ENCODE measurements at places on chromosomes 12 and 14. TPM values are rescaled to one million over a fixed set of nuclear protein-coding genes. Genes with fewer than 3 reads are reported as not detected.
A peak's percentile ranks its signal among the peaks of the same experiment; 100 is the strongest.

The OASL gene
- 0.70 TPM for total RNA-seq

The CD9 gene
- total RNA-seq = 2.8 TPM

The P2RX2 gene
- total RNA-seq = not detected

The LRP1-AS gene
- total RNA-seq = not detected

The OR4E2 gene
- 10.8 TPM for total RNA-seq

The MDGA2 gene
- not detected for total RNA-seq

The NGB gene
- total RNA-seq = not detected

The E2F7 gene
- 26.7 TPM for total RNA-seq

The HRK gene
- total RNA-seq = 0.37 TPM

The IFNG-AS1 gene
- not detected for total RNA-seq

The GPRC5D gene
- not detected for total RNA-seq

The CTSG gene
- total RNA-seq = not detected

- no peak within 1 kb of the TSS for H3K27ac ChIP-seq
- no peaks in the 10 kb centered on the region for H3K27me3 ChIP-seq
- no peaks in the 10 kb centered on the region for H3K36me3 ChIP-seq
- H3K4me3 ChIP-seq = no peak within 1 kb of the TSS
Measured at GRCh38 chr12:108597559-108598471, at the start of gene TMEM119. Gene TMEM119, minus strand, starts transcription at chr12:108598084. Its CDS starts 5,701 bp downstream, at chr12:108592383.

- no peaks in the 10 kb centered on the region for H3K27me3 ChIP-seq
- H3K27ac ChIP-seq = no peak overlapping the region
- H3K4me1 ChIP-seq = no peaks in the 10 kb centered on the region
- H3K4me3 ChIP-seq = no peak overlapping the region
- no peaks in the 10 kb centered on the region for H3K36me3 ChIP-seq
- DNase-seq = no peak
Measured at GRCh38 chr14:66022526-66022925, 463.6 kb upstream of the CCDC196 start.

- H3K27me3 ChIP-seq = peaks cover 23% of the 10 kb centered on the region
- peak; percentile 17 for DNase-seq
- no peak overlapping the region for H3K27ac ChIP-seq
- H3K36me3 ChIP-seq = no peaks in the 10 kb centered on the region
- no peaks in the 10 kb centered on the region for H3K4me1 ChIP-seq
Measured at GRCh38 chr14:104600141-104600643, 4.4 kb downstream of the TMEM179 start.

GRCh38 chr12:59055204-59055860 lies 135.0 kb upstream of the LRIG3 start:
- no peak overlapping the region for H3K4me3 ChIP-seq
- no peaks in the 10 kb centered on the region for H3K27me3 ChIP-seq
- no peaks in the 10 kb centered on the region for H3K4me1 ChIP-seq

DNA sequence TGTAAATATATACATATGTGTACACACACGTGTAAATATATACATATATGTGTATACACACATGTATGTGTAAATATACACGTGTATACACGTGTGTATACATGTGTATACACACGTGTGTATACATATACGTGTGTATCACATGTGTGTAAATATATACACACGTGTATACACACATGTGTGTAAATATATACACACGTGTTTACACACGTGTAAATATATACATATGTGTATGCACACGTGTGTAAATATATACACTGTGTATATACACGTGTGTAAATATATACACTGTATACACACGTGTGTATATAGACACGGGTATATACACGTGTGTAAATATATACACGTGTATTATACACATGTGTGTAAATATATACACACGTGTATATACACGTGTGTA lies 71.7 kb downstream of the RPAP3 start:
- no peaks in the 10 kb centered on the region for H3K36me3 ChIP-seq
- no peak overlapping the region for H3K4me3 ChIP-seq
- no peak for DNase-seq
- H3K27me3 ChIP-seq = no peaks in the 10 kb centered on the region
- no peak overlapping the region for H3K27ac ChIP-seq

- peaks cover 17% of the 10 kb centered on the region for H3K27me3 ChIP-seq
- no peaks in the 10 kb centered on the region for H3K4me1 ChIP-seq
- DNase-seq = no peak
- H3K27ac ChIP-seq = no peak overlapping the region
Measured at GRCh38 chr12:130169256-130169655, 7.0 kb downstream of the FZD10 start.

DNA sequence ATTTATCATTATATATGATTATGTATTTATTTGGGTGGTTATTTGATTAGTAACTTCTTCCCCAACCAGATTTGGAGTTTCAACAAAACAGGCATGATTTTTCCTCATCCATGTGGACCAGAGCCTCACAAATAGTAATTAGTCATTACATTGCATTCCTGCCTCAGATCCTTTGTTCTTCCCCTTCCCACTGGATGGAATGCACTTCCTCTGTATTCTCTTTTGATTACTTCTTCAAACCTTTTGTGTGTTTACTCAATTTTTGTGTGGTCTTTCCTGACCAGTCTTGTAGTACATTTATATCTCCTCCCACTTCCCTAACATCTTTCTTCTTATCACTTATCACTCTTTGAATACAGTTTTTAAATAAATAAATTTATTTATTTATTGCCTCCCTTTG lies 15.5 kb downstream of the SYT1 start:
- H3K27me3 ChIP-seq = no peaks in the 10 kb centered on the region
- H3K27ac ChIP-seq = peak overlapping the region; percentile 26
- DNase-seq = no peak
- peaks cover 23% of the 10 kb centered on the region for H3K36me3 ChIP-seq
- no peak overlapping the region for H3K4me3 ChIP-seq
- peaks cover 56% of the 10 kb centered on the region for H3K4me1 ChIP-seq

GRCh38 chr12:62435303-62436163 lies 31.1 kb upstream of the MON2 start:
- H3K27me3 ChIP-seq = peaks cover 8% of the 10 kb centered on the region
- peak; percentile 79 for DNase-seq
- H3K4me1 ChIP-seq = no peaks in the 10 kb centered on the region
- H3K36me3 ChIP-seq = no peaks in the 10 kb centered on the region

- H3K27me3 ChIP-seq = no peaks in the 10 kb centered on the region
- no peak overlapping the region for H3K27ac ChIP-seq
- H3K4me3 ChIP-seq = no peak overlapping the region
- H3K4me1 ChIP-seq = peaks cover 9% of the 10 kb centered on the region
- no peak for DNase-seq
Measured at GRCh38 chr14:36672095-36672494, 10.4 kb downstream of the PAX9 start.

DNA sequence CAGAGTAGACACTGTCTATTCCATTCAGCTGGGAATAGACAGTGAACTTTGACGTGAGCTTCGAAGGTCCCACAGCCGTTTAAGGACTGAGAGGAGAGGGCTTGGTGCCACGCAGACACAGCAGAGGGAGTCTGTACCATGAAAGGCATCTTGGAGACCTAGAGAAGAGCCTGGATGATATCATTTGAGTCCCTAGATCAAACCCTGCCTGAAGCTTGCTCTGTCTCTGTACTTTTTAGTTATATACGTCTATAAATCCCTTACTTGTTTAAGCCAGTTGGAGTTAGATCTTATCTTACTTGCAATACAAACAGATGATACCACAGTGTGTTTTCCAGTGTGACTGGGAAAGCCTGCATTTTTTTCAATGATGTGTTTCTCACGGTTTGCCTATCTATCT lies 128.9 kb upstream of the RTL1 start:
- DNase-seq = no peak
- no peaks in the 10 kb centered on the region for H3K4me1 ChIP-seq
- no peak overlapping the region for H3K4me3 ChIP-seq
- H3K36me3 ChIP-seq = no peaks in the 10 kb centered on the region
- H3K27me3 ChIP-seq = no peaks in the 10 kb centered on the region

- no peak overlapping the region for H3K4me3 ChIP-seq
- no peaks in the 10 kb centered on the region for H3K4me1 ChIP-seq
- no peaks in the 10 kb centered on the region for H3K27me3 ChIP-seq
Measured at GRCh38 chr14:48086516-48086915, 411.1 kb upstream of the MDGA2 start.

- no peak for DNase-seq
- H3K4me1 ChIP-seq = peaks cover 15% of the 10 kb centered on the region
Measured at GRCh38 chr12:19485240-19485639, 45.9 kb downstream of the AEBP2 start.

DNA sequence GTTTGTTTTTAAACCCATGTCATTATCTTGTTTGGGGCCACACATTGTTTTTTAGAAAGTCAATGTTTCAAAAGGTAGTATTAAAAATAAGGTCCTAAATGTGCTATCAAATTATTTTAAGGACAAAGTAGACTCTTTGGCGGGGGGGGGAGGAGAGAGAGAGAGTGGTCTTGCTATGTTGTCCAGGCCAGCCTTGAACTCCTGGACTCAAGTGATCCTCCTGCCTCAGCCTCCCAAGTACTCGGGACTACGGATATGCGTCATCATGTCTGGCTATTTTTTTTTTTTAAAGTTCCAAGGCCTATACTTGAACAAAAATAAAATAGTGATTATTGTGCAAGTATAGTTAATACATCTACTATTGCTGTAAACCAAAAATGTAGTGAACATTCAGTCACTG lies 26.2 kb downstream of the PAWR start:
- H3K27me3 ChIP-seq = no peaks in the 10 kb centered on the region
- no peaks in the 10 kb centered on the region for H3K36me3 ChIP-seq
- H3K27ac ChIP-seq = no peak overlapping the region
- H3K4me1 ChIP-seq = peaks cover 5% of the 10 kb centered on the region
- DNase-seq = no peak

DNA sequence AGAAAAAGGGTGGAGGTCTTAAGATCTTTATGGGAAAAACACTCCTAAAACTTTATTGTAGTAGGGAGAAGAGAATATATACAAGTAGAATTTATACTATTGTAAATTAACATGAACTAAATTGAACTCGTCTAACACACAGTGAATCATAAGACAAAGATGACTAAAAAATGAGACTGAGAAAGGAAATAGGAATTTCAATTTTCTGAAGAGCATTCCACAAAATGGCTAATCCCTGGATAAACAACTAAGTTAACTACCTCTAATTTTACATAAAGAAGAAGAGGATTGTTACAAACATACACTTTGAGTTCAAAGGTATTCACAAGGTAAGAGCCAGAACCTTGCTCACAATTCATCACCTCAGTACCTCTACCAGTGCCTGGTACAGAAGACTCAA lies 2.0 kb downstream of the MAP4K5 start:
- peak overlapping the region; percentile 91 for H3K4me3 ChIP-seq
- DNase-seq = no peak
- no peaks in the 10 kb centered on the region for H3K27me3 ChIP-seq
- H3K36me3 ChIP-seq = no peaks in the 10 kb centered on the region
- peaks cover 18% of the 10 kb centered on the region for H3K4me1 ChIP-seq

GRCh38 chr12:16939871-16940306 lies 333.9 kb upstream of the LMO3 start:
- no peaks in the 10 kb centered on the region for H3K4me1 ChIP-seq
- no peaks in the 10 kb centered on the region for H3K27me3 ChIP-seq
- H3K4me3 ChIP-seq = no peak overlapping the region
- peak overlapping the region; percentile 8 for H3K27ac ChIP-seq

GRCh38 chr12:131044760-131045381 lies 91.2 kb downstream of the ADGRD1 start:
- H3K27ac ChIP-seq = no peak overlapping the region
- H3K36me3 ChIP-seq = no peaks in the 10 kb centered on the region
- no peak for DNase-seq
- H3K4me3 ChIP-seq = no peak overlapping the region
- peaks cover 38% of the 10 kb centered on the region for H3K27me3 ChIP-seq
- no peaks in the 10 kb centered on the region for H3K4me1 ChIP-seq

DNA sequence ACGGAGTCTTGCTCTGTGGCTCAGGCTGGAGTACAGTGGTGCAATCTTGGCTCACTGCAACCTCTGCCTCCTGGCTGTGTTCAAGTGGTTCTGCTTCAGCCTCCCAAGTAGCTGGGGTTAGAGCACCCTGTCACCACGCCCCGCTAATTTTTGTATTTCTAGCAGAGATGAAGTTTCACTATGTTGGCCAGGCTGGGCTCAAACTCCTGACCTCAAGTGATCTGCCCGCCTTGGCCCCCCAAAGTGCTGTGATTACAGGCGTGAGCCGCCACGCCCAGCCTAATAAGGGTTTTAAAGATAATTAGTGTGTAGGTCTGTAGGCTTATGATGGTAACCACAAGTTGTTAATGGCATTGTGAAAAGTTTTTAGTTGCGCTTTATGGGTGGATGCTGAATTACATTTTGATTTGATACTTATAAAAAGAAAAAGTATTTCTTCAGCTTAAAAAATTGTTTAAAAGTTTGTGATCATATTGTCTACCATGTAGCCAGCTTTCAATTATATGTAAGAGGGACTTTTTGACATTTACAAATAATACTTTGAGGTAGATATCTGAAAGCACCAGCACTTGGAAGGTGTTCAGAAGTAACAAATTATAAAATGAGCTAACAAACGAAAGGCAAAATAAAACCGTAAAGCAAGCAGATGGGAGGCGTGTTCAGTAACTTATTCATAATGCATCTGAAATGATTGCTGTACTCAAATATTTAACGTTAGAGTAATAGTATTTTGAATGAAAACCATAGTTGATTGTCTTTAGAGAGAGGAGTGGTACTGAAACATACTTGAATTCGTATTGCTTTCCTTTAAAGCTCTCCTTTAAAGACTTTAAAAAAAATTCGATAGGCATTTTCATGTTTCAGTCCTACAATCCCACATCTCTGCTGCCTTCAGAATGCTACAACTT lies 37.1 kb downstream of the MDM2 start:
- no peaks in the 10 kb centered on the region for H3K4me1 ChIP-seq
- no peak overlapping the region for H3K4me3 ChIP-seq
- H3K36me3 ChIP-seq = peaks cover 32% of the 10 kb centered on the region
- no peak overlapping the region for H3K27ac ChIP-seq
- no peaks in the 10 kb centered on the region for H3K27me3 ChIP-seq

GRCh38 chr14:24399447-24399822 lies 632 bp downstream of the NYNRIN start:
- peaks cover 18% of the 10 kb centered on the region for H3K4me1 ChIP-seq
- H3K27me3 ChIP-seq = no peaks in the 10 kb centered on the region
- H3K27ac ChIP-seq = peak overlapping the region; percentile 49
- DNase-seq = no peak
- no peaks in the 10 kb centered on the region for H3K36me3 ChIP-seq
- H3K4me3 ChIP-seq = peak overlapping the region; percentile 62

GRCh38 chr12:98244136-98244535 lies 271.3 kb upstream of the TMPO start:
- DNase-seq = no peak
- no peak overlapping the region for H3K27ac ChIP-seq
- no peak overlapping the region for H3K4me3 ChIP-seq
- H3K36me3 ChIP-seq = no peaks in the 10 kb centered on the region
- H3K4me1 ChIP-seq = peaks cover 8% of the 10 kb centered on the region
- H3K27me3 ChIP-seq = no peaks in the 10 kb centered on the region

GRCh38 chr12:133038118-133038709 lies 905 bp downstream of the ZNF84 start:
- H3K27ac ChIP-seq = peak overlapping the region; percentile 96
- peaks cover 40% of the 10 kb centered on the region for H3K36me3 ChIP-seq
- H3K27me3 ChIP-seq = no peaks in the 10 kb centered on the region
- H3K4me1 ChIP-seq = no peaks in the 10 kb centered on the region
- peak overlapping the region; percentile 68 for H3K4me3 ChIP-seq

GRCh38 chr12:83077041-83077440 lies 390.3 kb downstream of the TMTC2 start:
- H3K36me3 ChIP-seq = no peaks in the 10 kb centered on the region
- H3K27me3 ChIP-seq = no peaks in the 10 kb centered on the region
- H3K4me3 ChIP-seq = no peak overlapping the region
- no peak for DNase-seq
